ENCODE measurements at places on chromosomes 1 and 21.

DNA sequence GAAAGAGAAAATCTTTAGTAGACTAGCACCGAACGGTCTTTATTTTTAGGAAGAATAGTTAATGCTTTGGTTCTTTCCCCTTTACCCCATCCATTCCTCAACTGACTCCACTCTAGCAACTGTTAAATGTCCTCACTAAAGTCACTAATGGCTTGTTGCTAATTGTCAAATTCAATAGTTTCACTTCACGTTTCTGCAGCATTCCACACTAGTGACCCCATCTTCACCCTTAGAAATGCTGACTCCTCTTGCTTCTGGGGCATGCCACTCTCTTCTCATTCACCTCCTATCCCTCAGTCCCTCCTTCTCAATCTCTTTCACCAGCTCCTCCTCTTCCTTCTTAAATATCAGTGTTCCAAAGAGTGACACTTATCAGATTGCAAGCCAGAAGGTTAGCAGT, 19.4 kb upstream of the CADM3 start:
- no peak for DNase-seq

- no peak for DNase-seq
These were observed 158.2 kb downstream of the ZSCAN20 start for GRCh38 chr1:33630686-33631085.

GRCh38 chr1:230197644-230198567, 130.9 kb downstream of the GALNT2 start:
- no peak for DNase-seq

DNA sequence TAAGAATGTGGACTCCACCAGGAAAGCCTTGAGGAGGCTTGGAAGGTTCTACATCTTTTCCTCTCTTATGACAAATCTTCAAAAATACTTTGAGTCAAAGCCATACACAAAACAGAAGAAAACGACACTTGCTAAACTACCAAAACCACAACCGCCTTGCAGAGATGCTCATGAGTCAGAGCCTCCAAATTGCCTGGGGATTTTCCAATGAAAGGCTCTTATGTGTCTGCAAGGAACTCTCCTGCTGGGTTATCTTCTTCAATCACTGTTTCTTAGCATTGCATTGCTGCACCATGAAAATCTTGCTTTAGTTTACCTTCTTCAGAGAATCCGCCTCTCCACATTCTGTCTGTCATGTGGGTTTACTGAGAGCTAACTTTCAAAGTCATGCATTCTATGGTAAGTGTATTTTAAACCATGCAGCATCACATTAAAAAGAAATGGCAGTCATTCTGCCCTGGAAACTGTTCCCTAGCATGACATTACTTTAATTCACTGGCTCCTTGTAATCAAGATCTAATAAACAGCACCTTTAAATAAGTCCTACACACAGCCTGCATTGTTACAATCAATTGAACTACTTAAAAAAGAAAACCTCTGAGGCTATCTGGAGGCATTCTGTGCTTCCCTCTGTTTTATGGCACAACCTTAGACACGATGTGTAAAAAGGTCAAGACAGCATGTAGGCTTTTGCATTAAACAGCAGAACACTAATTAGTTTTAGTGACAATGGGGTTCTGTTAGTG, 210.0 kb upstream of the FOXD3 start:
- no peak for DNase-seq

DNA sequence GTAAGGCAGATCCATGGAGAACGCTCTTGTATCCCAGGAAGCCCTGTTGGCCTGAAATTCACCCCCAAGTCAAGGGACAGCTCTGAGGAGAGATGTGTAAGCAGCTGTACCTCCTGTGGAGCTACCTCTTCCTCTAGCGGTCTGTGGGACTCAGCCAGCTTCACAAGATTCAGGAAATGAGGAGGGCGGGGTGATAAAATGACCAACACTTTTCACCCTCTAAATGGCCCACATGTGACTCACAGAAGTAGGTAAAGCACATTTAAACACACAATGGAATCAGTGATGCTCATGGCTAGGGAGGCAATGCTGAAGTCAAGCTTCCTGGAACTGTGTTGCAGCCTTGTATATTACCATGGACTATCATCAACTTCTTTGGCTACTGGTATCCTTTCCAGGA, at the start of gene SH2D1B:
SH2D1B (minus strand) TSS at position 135 of the 400 bp plus-strand sequence; CDS start at position 15, 120 bp downstream.
- DNase-seq, result no peak

DNA sequence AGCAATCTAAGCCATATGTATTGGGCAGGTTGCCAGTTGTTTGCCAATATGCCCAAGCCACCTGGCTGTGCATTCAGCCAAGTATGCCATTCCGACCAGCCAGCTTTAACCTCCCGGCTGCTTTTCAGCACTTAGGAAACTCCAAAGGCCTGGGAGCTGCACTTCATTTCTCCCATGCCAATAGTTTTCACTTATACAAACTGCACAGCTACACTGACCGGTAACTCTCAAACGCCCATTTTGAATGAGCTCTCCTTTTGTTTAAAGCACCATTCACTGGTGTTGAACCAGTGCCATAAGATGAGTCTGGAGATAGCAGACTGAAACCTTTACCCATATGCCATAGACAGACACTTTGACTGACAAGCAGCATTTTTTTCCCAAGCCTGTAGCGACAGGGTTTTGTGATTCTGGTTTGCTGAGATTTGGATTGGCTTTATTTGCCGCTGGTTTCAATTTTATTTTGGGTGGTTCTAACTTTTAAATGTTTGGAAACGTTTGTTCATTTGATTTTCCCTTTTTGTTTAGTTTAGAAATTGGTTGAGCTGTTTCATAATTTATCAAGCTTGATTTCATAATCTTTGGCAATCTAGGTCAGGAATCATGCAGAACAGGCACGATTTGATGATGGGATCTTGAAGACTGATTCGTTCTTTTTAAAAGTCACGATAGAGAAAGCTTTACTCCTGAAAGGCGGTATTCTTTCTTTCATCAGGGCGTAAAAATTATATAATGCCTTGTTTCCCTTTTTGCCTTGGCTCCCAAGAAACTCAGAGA, 144.6 kb downstream of the NFIA start:
- no peak for DNase-seq

DNA sequence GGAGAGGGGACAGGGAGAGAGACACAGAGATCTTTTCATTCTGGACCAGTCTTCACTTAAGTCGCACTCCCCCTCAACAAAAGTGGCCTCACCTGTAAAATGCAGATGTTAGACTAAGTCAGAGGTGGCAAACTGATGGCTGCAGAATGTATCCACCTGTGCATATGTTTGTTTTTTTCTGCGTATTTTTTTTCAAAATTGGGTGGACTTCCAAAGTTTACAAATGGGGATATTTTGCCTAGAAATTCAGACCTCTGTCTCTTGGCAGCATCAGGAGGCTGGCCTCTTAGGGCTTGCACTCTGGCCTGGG, 525.0 kb downstream of the MATN1 start:
- DNase-seq, result no peak

- no peak for DNase-seq
These were observed 180.6 kb upstream of the PALMD start for GRCh38 chr1:99465176-99465900.

DNA sequence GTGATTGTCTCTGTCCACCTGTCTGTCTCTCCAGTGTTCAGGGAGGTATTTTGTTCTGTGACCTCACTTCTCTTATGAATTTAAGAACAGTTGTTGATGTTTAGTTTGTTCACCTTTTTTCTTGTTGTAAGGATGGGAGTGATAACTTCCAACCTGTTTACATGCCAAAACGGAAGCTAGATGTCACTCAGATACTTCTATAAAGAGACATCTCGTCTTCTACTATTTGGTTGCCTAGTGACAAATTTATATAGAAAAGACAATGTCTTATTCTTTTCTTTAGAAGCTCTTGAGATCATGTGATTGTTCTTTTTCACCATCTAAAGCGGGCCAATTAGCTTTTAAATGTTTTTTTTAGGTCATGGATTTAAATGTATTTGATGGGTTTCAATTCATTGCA, 33.8 kb downstream of the PRSS38 start:
- DNase-seq, result no peak

DNA sequence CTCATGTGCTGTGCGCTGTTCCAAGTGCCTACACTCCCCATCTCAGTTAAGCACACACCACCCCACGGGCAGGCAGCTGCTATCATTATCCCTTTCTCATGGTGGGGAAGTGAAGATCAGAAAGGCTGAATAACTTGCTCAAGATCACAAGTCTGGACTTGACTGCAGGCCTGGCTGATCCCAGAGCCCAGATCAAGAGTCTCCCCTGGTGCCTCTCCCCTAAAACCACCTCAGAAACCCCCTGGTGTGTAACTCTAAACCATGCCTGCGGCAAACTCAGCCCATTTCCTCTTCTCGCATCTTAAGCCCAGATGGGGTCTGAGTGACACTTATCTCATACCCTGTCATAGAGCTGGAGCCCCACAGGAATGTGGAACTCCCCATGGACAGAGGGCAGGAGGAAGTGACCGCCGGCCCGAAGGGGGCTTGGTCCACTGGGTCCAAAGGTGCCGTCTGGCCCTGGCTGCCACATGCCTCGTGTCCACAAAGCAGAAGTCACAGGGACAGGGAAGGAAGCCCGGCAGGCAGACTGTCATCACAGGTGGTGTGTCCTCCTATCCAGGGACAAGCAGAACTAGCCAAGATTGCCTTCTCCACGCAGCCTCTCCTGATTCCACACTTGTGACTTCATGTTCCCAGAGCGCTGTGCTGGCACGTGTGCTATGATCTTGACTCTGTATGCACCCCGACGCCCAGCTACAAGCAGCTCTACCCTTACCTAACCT, 92.1 kb downstream of the SYF2 start:
- DNase-seq, result no peak

DNA sequence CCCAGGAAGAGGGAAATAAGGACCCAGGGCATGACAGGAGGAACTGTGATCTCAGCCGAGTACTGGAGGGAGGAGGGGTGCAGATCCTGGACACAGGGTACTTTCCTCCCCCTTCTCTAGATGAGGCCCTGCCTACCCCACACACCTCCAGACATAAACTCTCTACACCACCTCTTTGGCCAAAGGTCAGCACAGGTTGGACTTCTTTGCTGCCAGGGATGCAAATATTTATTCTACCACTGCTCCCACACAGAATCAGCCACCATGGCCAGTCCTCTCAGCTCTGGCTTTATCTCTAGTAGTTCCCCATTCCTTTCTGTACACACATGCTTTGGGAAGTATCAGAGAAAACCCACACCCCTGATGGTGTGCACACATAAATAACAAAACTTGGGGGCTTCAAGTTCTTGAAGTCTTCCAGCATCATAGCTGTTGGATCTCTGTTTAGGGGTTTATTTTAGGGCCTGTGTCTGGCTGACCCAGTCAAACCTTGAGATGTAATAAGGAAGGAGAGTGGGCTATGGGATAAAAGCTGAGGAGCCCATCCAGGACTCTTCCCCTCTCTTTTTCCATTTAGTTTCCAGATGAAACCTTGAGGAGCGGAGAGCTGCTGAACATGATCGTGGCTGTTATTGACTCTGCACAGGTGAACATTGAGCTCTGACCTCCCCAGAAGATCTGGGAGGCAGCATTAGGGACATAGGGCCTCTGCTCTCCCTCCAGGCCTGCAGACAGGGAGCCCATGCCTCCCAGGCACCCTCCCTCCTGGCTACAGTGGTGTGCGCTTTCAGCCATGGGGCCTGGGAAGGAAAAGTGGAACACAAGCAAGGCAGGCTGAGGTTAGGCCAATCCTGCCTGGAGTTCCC, 6.7 kb upstream of the SLC27A3 start:
- no peak for DNase-seq

GRCh38 chr1:224542783-224543440, 73.2 kb upstream of the CNIH3 start:
- peak; percentile 29 for DNase-seq

DNA sequence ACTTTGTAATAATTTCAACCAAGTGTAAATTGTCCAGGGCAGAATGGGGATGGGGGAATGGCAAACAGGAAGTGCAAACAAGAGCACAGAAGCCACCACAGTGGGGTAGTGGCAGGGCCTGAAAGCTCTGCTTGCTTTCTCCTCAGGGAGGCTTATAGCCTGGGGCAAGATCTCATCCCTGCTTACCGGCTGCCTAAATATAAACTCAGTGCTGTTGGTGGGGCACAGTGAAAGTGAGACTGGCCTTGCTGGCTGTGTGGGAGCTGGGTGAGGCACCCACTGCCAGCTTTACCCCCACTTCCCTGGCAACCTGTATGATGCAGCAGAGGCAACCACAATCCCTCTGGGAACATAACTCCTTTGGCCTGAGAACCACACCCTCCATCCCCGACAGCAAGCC, 15.2 kb downstream of the STYXL2 start:
- DNase-seq, result no peak

GRCh38 chr1:156833603-156834002, 17.0 kb upstream of the SH2D2A start:
- DNase-seq, result no peak

DNA sequence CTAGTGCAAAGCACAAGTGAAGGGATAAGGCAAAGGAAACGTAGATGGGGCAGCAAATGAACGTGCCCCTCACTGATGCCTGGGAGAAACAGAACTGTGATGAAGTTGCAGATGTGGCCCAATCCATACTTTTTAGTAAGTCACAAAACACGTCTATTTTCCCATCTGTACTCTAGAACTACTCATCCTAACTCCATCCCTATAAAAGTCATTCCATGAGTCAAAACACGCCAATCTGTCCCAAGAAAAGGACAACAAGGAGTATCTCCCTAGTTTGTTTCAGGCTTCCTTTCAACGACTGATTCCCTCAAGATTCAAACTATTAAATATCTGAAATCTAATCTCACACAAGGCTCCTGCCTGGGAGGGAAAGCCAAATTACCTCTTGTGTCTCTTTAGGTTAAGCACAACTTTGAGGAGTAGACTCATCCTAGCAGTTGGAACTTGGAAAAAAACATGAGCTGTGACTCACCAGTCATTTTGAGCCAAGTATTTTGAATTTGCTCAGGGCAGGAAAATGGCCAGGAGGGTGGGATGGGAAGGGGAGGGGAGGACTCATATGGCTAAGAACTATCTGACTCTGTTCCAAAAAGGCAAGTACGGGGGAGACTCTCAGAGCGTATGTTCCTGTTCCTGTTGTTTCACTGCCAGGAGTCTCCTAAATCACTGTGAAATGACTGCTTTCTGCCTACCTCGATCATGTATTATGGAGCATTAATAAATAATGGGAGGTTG, 214.5 kb upstream of the CAMK1G start:
- no peak for DNase-seq

GRCh38 chr1:4322881-4323280, 331.5 kb upstream of the AJAP1 start:
- DNase-seq, result no peak

- peak; percentile 31 for DNase-seq
These were observed 19.5 kb downstream of the ERG start for GRCh38 chr21:38478782-38479181.

- DNase-seq, result no peak
These were observed 118.1 kb downstream of the NGF start for GRCh38 chr1:115219927-115220326.

DNA sequence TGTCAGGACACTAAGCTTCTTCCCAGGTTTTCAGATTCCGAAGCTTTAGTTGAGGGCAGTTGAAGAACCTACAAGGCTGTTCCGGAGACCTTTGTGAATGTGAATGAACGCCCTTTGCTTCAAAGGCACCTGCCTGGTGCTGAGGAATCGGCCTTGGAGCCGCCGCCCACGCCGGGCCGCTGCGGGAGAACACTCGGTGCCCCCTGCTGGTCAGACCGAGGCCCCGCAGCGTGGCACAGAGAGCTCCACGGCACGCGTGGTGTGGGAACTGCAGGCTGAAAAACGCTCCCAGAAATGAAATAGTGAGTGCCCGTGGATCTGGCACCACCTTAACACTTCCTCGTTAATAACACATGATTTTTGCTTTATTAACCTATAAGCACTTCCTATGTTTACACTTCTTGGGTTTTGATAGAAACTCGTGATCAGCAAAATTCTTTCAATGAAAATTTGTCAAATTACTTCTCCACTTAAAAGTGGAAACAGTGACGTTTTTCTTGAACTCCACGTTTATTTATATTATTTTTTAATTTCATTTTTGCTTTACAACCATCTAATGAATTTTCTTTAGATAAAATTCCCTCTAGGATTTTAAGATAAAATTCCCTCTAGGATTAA, 460.6 kb downstream of the DSCAM start:
- DNase-seq, result peak; percentile 73

- no peak for DNase-seq
These were observed 52.6 kb downstream of the PCNX2 start for GRCh38 chr1:233242827-233243483.
